ENCODE measurements at places on chromosomes 6 and 20.
A peak's percentile ranks its signal among the peaks of the same experiment; 100 is the strongest.

- DNase-seq = no peak
Observed at GRCh38 chr6:37821446-37821845, 1.9 kb downstream of the ZFAND3 start.

- no peak for DNase-seq
Observed at GRCh38 chr20:740162-740561, 28.1 kb downstream of the SLC52A3 start.

DNA sequence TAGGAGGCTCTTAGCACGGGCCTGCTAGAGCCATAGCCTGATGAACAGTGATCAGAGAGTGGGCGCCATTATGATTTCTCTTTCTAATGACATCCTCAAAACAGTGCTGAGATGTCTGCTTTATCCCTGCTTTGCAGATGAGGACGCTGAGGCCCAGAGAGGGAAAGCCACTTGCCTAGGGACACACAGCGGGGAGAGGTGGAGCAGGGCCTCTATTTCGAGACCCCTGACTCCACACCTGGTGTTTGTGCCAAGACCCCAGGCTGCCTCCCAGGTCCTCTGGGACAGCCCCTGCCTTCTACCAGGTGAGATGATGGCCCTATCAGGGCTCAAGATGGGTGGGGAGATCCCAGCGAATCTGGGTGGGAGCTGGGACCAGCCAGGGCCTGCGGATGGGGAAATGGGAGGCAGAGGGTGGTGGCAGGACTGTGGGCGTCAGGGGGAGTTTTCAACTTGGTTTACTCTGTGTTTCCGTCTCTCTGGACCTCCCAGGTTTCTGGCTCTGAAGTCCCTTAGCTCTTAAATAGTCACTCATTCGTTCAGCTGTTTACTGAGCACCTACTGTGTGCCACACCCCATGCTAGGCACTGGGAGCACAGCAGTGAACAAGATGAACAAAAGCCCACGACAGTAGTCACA is 36.7 kb downstream of the SRC start:
- DNase-seq = no peak

GRCh38 chr6:7051780-7052442 is 55.9 kb upstream of the RREB1 start:
- peak; percentile 58 for DNase-seq

GRCh38 chr6:80388507-80388906 is 282.0 kb downstream of the BCKDHB start:
- DNase-seq = no peak

- DNase-seq = no peak
Observed at GRCh38 chr20:11387189-11387754, 530.4 kb upstream of the BTBD3 start.

DNA sequence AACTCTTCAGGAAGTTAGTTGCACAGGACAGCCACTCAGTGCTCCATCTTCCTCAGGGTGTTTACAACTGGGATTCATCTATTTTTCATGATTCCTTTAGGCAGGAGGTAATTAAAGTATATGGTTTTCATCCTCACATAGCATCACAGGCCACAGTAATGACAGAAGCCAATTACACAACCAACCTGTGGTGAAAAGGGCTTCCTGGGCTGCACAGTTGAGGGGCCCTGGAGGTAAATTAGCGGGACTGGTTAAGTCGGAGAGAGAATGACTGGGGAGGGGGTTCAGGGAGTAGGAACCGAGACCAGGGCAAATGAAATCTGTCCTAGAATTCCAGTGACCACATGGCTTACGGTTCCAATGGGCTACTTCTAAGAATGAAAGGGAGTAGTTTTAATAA is 37.0 kb downstream of the BAK1 start:
- no peak for DNase-seq

GRCh38 chr20:5843054-5843592 is 92.9 kb downstream of the SHLD1 start:
- DNase-seq = no peak

GRCh38 chr6:154164397-154164796 is 125.4 kb downstream of the OPRM1 start:
- peak; percentile 84 for DNase-seq

DNA sequence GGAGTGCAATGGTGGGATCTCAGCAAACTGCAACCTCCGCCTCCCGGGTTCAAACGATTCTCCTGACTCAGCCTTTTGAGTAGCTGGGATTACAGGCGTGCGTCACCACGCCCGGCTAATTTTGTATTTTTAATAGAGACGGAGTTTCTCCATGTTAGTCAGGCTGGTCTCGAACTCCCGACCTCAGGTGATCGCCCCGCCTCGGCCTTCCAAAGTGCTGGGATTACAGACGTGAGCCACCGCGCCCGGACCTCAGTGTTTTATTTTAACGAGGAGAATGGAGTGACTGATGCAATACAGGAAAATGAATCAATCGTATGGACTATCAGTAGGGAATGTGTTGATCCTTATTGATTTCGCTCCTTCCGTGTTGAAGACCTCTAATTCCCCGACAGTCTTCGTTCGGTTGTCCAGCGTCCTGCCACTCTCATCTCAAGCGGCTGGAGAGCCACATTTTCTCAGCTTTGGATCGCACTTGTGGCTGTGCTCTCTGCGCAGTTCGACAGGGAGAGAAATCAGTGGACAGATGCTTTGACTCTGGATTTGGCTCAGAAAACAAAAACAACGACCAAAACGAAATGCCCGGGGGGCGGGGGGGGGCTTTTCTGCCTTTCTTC is 166.2 kb downstream of the TRIM27 start:
- no peak for DNase-seq

DNA sequence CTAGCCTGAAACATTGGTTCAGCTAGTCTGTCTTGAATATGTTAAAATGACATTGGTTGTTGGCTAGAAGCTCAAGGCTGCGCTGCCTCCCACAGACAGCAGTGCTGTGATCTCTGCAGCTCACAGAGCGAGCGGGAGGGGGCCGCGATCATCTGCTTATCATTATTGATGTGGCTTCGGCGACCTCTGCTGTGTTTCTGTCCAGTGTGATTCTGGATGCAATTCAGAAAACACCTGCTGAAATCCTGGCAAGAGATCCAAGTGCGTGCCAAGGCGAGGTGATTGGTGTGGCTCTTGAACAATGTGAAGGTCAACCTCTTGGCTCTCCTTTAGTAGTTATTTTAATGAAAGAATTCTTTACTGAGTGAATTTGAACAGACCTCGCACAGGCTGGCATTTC is 142.3 kb upstream of the SASH1 start:
- DNase-seq = no peak

GRCh38 chr6:15522026-15522425 is 140.8 kb downstream of the DTNBP1 start:
- DNase-seq = no peak

GRCh38 chr20:37670351-37670791 is 23.5 kb upstream of the CTNNBL1 start:
- peak; percentile 28 for DNase-seq

All from right cardiac atrium (tissue), 5 donors.